ENCODE measurements at places on chromosomes 7 and 10.

DNA sequence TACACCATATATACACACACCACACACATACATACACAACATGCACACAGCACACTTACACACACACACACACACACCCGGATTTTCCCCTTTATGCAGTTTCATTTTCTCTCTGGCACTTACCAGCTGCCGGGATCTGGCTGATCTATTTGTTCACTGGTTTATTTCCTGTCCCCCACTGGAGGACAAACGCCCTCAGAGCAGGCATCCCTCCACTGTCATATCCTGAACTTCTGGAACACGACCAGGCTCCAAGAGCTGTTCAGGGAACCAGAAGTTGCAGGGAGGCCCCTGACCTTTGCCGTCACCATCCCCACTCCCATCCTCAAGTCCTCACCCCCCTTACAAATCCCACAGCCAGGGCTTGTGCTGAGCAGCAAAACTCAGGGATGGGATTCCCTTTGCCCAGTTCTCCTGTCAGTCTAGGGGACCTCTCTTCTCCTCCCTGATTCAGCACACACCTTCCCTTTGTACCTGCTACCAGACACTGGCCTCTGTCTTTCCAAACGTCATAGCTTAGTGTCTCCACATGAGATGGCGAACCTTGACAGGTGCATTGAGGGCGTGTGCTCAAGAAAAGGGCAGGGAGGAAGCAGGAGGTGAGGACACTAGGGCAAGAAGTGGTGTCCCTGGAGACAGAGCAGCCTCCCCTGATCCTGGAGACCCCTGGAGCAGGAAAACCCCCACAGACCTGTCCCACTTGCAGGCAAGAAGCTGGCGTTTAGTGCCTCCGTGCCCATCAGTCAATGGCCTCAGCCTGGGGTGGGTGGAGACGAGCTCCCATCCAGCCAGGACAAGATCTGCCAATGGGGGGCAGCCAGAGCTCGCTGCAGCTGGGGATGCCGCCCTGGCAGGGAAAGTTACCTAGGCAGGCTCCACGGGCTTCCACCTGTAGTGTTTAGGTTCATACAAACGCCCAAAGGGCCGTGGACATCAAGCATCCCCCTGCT, 12.7 kb upstream of the DOCK1 start:
- DNase-seq: no peak

DNA sequence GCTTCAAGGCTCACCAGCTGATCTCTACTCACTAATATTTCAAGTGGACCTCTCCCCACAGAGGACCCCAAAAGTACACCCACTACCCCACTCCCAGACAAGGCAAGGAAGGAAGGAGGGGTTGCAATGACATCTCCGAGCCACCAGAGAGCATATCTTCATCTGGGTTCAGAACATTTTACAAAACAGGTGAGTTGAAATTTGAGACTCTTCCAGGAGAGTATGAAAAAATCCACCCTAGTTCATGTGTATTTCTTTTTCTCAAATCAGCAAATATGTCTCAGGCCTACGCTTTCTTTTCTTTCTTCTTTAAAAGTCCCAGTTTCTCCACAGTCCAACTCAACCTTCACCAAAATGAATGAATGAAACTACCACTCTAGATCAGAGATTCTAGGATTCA, 61.9 kb downstream of the SGMS1 start:
- DNase-seq: peak; percentile 58

DNA sequence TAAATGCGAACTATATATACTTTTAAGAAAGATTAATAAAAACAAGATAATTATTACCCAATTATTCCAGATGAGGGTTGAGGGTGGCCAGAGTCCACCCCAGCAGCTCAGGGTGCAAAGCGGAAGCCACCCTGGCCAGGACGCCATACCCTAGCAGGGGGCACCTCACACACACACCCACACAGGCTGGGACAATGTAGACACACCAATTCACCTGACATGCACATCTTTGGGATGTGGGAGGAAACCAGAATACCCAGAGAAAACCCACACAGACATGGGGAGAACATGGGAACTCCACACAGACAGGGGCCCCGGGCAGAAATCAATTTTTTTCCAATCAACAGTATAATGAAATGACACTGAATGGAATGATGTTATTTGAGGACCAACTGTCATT, 86.0 kb downstream of the RTKN2 start:
- DNase-seq: no peak

DNA sequence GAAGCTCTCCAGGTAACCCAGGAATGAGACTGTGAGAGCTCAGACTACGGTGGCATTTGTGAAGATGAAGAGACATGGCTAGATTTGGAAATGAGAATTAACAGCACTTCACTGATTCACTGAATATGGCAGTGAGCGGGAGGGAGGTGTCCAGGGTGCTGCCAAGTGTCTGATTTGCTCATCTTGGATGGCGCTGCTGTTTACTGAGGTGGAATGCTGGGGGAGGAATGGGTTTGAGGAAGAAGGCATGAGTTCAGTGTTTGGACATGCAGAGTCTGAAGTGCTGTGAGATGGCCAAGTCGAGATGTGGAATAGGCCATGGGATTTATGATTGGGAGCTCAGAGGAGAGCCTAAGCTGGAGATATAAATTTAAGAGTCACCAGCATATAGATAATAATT, 437.1 kb upstream of the NPVF start:
- DNase-seq: no peak

GRCh38 chr7:95242266-95242665, 82.1 kb downstream of the PON1 start:
- DNase-seq: no peak

GRCh38 chr7:112300831-112301407, 94.4 kb downstream of the ZNF277 start:
- no peak for DNase-seq

GRCh38 chr7:134431815-134432214, 27.1 kb downstream of the AKR1B1 start:
- no peak for DNase-seq

- DNase-seq: no peak
Measured at GRCh38 chr10:52706332-52707070, 66.1 kb downstream of the MBL2 start.

DNA sequence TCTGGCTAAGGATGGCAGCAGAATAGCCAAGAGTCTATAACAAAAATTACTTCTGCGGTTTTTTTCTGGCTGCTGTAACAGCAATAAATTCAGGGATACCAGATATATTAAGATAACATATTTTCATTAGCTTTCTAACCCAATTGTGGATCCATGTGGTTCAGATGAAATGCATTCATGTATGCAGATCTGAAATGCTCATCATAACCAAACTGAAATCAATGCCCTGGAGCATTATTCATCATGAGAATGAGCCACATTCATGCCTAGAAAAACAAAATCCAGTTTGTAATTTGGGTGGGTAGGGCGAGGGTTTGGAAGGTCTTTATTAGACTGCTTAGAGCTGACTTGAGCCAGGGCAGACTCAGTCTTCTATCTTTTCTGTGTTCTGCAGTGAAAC, 69.8 kb upstream of the SEMA3A start:
- DNase-seq: no peak

DNA sequence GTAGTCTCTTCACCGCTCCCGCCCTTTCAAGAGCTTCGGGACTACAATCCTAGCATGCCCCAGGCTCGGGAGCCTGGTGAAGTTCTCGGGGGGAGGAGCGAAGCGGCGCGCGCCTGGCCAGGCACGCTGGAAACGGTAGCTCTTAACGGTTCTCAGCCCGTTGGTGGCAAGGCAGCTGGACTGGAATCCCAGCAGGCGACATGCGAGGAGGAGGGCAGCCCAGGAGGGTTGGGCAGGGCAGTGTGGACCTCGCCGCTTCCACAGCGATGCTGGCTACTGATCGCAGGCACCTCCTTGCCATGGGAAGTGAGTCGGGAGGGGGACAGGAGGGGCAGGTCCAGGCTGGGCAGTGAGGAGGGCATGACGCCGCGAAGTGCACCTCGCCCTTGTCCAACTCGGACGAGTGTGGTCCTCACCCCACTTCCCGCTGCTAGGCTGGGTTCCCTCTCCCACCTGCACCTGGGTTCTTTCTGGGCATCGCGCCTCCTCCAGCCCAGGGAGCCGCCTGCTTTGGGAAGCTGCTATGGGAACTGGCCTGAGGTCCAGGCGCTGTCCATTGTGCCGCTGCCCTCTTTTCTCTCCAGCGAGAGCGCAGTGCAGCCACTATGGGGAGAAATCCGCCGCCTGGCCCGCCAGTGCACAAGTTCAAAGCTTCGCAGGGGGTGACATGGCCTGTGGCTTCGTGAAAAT, 367.8 kb upstream of the NUPR2 start:
- no peak for DNase-seq

DNA sequence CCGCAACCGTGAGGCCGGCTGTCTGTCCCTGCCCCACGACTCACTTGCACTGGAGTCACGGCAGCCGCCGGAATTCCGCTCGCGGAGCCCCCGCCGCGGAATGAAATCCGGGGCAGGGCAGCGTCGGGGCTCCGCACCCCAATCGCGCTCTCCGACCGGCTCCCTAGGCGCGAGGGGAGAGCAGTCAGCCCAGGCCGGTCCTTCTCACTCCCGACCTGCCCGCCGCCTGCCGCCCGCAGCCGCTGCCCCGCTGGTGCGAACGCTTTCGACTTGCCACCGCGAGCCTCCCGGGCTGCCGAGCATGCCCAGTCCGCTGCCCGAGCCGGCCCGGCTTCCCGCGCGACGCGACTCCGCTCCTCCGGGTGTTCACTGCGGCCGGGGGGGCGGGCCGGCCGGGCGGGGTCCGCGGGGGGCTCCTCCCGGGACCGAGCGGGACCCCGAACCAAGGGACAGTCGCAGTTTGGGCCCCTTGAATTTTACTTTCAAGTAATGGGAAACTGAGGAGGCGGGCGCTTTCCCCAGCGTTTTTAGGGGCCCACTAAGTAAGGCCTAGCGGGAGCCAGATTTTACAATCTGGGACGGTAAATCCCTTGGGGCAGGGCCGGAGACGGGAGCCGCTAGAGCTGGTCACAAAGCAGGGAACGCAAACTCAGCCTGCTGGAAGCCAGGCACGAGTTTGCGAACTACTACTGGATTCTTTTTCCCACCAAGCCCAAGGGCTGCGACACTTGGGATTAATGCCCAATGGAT, at the start of gene SGMS1:
SGMS1 (minus strand) TSS at position 294 of the 750 bp plus-strand sequence. CDS start 279,842 bp downstream, outside the sequence.
- DNase-seq: peak; percentile 78

DNA sequence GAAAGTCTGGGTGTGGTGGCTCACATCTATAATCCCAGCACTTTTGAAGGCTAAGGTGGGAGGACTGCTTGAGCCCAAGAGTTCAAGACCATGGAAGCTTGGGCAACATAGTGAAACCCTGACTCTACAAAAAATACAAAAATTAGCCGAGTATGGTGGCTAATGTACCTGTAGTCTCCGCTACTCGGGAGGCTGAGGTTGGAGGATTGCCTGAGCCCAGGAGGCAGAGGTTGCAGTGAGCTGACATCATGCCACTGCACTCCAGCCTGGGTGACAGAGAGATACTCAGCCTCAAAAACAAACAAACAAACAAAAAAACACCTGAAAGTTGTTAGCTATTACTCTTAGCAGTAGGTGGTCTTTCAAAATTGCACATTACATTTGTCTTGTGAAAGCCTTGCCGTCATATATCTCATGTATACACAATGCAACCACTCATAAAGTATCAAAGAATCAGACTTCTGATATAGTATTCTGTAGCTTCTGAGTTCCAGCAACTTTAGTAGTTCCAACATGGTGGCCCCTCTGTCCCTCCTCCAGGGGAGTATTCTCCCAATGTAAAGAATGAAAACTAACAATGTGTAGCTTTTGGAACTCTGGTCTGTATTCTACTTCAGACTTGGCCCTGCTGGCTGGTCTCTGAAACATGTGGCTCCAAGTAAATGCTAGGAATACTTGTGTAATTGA, 101.5 kb downstream of the ZNF92 start:
- DNase-seq: no peak

DNA sequence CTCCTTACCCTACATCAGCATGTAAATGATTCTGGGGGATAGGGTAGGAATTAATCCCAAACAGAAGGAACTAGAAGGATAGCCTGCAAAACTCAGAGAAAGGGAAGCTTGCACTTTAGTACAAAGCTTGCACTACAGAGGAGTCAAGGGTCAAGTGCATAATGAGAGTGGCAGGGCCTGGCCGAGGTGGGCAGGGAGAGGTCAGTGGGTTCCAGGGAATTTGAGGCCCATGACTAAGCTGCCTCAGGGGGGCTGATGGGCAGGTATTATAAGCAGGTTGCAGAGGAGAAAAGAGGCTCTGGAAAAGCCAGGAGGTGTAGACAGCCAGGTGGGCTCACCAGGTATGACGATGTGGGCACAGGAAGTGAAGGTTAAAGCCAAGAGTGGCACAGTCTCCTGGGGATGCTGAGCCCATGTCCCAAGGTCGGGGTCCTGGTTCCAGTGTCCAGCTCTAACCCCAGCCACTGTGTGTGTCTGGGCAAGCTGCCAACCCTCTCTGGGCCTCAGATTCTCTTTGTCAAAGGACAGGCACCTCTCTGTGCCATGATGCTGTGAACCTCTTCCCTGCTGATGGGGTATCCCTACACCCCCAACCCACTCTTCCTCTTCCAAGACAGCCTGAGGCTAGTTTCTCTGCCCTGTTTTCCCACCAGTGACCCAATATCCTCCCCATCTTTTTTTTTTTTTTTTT, 32.0 kb upstream of the ELN start:
- DNase-seq: no peak

GRCh38 chr7:93390660-93391059, 158.5 kb downstream of the VPS50 start:
- DNase-seq: no peak

DNA sequence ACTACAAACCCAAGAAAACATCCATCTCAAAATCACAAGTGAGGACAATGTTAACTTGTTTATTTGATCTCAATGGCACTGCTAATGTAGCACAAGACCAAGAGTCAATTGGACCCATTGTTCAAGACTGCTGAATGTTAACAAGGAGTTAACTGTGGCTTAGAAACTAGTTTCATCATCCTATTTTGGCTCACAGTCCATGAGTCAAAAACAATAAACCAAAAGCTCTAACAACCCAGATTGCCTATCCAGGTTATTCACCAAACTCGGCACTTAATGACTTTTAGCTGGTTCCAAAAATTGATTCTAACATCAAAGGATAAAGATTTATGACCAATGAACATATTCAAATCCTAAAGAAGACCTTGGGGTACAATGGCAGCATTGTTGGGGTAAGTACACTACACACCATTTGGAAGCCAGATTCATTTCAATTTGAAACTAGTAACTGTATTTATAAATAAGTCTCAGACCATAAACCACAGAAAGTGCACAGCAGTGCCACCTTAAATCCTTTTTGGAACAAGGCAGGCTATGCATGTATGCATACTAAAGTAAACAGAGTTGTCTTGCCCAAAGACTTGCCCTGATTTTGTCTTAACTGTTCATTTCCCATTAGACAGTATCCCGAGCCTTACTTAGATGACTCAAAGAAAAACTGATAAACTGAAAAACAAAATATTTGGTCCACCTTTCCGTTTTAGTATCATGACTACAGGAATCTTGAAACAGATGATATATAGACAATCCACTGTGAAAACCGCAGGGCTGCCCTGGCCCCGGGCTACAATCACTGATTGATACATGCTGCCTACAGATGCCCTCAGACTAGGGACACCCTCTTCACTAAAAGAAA, 84.5 kb downstream of the SRPK2 start:
- DNase-seq: no peak

DNA sequence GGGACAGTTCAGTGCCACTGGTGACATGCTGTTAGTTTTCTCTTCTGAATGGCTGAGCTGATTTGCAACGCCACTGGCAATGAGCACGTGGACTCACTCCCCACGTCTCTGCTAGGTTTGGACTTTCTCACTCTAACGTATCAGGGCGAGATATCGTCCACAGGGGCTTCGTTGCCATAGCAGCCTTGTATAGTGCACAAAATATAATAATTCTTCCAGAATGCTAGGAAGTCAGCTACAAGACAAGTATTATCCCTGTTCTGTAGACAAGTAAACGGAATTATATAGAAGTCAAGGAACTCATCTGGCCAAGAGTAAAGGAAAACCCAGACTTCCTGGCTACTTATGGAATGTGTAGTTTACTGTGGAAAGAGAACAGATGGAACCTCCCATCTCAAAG, 226.8 kb downstream of the ARHGAP21 start:
- no peak for DNase-seq

- DNase-seq: peak; percentile 10
Measured at GRCh38 chr7:150665896-150666295, 19.6 kb upstream of the GIMAP2 start.
